ENCODE measurements at places on chromosomes 2 and 18. TPM values are rescaled to one million over a fixed set of nuclear protein-coding genes. Genes with fewer than 3 reads are reported as not detected.

- H3K27me3 ChIP-seq: no peaks in the 10 kb centered on the region
- no peak for DNase-seq
- H3K27ac ChIP-seq: no peak overlapping the region
- no peaks in the 10 kb centered on the region for H3K4me1 ChIP-seq
- no peaks in the 10 kb centered on the region for H3K36me3 ChIP-seq
- H3K4me3 ChIP-seq: no peak overlapping the region
These were observed 42.4 kb downstream of the SLC14A2 start for GRCh38 chr18:45657357-45658335.

GRCh38 chr18:78542204-78542603, 437.4 kb upstream of the SALL3 start:
- H3K27ac ChIP-seq: no peak overlapping the region
- no peak overlapping the region for H3K4me3 ChIP-seq
- DNase-seq: no peak
- no peaks in the 10 kb centered on the region for H3K36me3 ChIP-seq
- H3K4me1 ChIP-seq: no peaks in the 10 kb centered on the region

The LRRC30 gene
- not detected for total RNA-seq

DNA sequence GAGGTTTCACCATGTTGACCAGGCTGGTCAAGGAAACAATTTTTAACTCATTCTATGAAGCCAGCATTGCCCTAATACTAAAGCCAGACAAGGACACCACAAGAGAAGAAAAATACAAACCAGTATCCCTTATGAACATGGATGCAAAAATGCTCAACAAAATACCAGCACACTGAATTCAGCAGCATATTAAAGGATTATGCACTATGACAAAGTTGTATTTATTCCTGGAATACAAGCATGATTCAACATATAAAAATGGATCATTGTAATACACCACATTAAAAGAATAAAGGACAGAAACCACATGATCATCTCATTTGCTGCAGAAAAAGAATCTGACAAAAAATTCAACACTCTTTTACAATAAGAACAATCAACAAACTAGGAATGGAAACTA, 138.7 kb downstream of the RAB3GAP1 start:
- H3K27me3 ChIP-seq: no peaks in the 10 kb centered on the region
- H3K36me3 ChIP-seq: peaks cover 26% of the 10 kb centered on the region
- DNase-seq: no peak
- H3K27ac ChIP-seq: no peak overlapping the region

DNA sequence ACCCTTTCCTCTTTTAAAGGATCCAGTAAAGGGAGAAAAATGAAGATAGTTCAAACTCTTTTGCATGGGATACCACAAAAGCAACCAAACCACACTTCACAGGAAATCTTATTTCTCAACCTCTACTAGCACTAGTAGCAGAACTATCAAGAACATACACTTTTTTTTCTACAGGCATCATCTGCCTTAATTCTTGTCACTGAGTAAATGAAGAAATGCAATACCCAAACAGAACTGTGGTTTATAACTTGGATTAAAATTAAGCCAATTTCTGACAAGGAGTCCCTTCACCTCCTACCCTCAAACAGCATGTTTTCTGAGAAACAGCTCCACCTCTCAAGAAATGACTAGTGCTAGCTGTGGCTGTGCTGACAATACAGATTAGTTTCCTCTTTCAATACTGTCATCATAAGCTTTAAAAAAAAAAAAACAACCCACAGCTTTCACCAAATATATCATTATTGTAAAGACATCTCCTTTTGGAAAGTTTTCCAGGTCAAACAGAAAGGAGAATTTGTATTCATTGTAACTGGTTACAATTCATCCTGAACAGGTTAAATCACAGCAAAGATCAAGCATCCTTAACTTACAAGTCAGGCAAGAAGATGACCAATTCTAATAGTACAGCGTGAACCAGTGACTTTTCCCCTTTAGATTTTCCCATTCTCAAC, 44.4 kb downstream of the PTPN2 start:
- no peak overlapping the region for H3K4me3 ChIP-seq
- no peak for DNase-seq
- no peak overlapping the region for H3K27ac ChIP-seq
- peaks cover 5% of the 10 kb centered on the region for H3K36me3 ChIP-seq
- H3K4me1 ChIP-seq: peaks cover 29% of the 10 kb centered on the region

DNA sequence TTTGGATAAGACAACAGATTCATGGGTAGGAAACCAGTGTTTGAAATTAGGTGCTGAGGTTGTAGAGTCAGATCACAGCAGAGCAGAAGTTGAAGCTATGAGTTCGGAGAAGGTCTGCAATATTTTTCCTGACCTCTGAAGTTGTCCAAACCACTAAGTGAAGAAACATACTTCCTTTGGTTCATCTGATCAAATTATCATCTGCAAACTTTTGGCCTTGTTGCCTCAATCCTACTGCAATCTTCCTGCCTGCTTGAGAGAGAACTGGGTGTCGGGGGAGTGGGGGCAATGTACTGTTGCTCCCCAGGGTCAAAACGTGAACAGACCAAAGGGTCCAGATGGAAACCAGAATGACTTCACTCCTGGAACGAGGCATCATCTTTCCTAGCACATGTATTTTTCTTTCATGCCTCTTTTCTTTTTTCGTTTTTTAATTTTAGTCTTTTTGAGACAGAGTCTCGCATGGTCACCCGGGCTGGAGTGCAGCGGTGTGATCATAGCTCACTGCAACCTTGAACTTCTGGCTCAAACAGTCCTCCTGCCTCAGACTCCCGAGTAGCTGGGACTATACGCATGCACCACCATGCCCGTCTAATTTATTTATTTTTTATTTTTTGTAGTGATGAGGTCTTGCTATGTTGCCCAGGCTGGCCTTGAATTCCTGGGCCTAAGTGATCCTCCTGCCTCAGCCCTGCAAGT, 42.7 kb downstream of the RAB31 start:
- no peaks in the 10 kb centered on the region for H3K36me3 ChIP-seq
- H3K4me3 ChIP-seq: no peak overlapping the region
- no peak for DNase-seq
- H3K27ac ChIP-seq: no peak overlapping the region
- no peaks in the 10 kb centered on the region for H3K27me3 ChIP-seq

GRCh38 chr2:57908736-57909161, 137.9 kb upstream of the VRK2 start:
- H3K36me3 ChIP-seq: no peaks in the 10 kb centered on the region
- H3K4me1 ChIP-seq: peaks cover 6% of the 10 kb centered on the region
- H3K27me3 ChIP-seq: no peaks in the 10 kb centered on the region
- no peak overlapping the region for H3K4me3 ChIP-seq
- H3K27ac ChIP-seq: no peak overlapping the region

The PRKD3 gene
- total RNA-seq: 65.5 TPM

The HNMT gene
- total RNA-seq: 18.8 TPM

The REG1B gene
- total RNA-seq: not detected

GRCh38 chr2:146801886-146802285, 1042.9 kb upstream of the ACVR2A start:
- H3K4me3 ChIP-seq: no peak overlapping the region
- peaks cover 5% of the 10 kb centered on the region for H3K4me1 ChIP-seq

The PRSS56 gene
- 0.09 TPM for total RNA-seq
